Transverse colon (tissue), 4 donors: ENCODE measurements at places on chromosomes 7 and 10. TPM values are rescaled to one million over a fixed set of nuclear protein-coding genes. Genes with fewer than 3 reads are reported as not detected.

NPY gene
- not detected for total RNA-seq

CD36 gene
- 59.2 TPM for total RNA-seq

ADCYAP1R1 gene
- 7.4 TPM for total RNA-seq

CRTAC1 gene
- total RNA-seq, result not detected

DGKI gene
- total RNA-seq, result not detected

PFKP gene
- total RNA-seq, result 64.9 TPM

SUMF2 gene
- 481 TPM for total RNA-seq

TAS2R4 gene
- 1.2 TPM for total RNA-seq

TET1 gene
- 1.5 TPM for total RNA-seq

GNAI1 gene
- 39.7 TPM for total RNA-seq

GRCh38 chr10:131183546-131184045, 127.9 kb downstream of the TCERG1L start:
- DNase-seq, result no peak

GRCh38 chr7:66668677-66669076, 40.0 kb downstream of the KCTD7 start:
- DNase-seq, result no peak

GRCh38 chr10:44725404-44725803, 185.7 kb upstream of the TMEM72 start:
- DNase-seq, result no peak

DNA sequence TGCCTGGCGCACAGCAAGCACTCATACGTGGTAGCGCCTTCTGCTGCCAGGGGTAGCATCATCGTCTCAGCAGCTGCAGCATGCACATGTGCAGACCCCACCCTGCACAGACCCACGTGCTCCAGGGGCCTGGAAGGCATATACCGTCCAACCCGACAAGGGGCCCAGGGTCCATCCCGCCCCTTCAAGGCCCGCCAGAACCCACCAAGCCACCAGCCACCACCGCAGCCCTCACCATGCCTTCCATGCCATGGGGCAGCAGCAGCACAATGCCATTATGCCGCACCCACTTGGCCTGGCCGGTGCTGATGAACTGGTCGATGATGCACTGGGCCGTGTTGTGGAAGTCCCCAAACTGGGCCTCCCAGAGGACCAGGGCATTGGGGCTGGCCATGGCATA, 22.7 kb downstream of the OGDHL start:
- no peak for DNase-seq

DNA sequence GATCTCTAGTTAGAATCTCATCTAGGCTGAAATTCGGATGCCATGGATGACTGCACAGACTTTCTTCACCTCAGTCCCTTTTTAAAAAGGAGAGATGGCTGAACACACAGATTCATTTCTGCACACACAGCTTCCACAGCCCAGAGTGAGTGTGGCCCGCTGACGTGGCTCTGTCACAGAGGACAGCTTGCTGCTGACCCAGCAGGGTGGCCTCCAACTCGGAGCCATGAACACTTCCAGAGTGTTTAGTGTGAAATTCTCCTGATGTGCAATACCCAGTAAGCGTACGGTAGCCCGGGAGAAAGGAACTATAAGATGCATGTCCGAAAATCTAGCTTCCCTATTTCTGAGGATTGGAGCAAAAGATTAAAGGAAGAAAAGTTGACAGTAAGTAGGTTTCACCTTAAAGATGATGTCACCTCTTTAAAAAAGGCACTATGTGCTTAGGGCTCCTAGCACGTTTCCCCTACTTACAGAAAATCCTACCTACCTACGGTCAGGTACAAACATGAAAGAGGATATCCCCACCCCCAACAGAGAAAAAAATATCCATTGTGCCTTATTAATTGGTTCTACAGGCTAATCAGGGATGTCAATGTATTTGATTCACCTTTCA, 162.2 kb downstream of the RAPGEF5 start:
- no peak for DNase-seq

DNA sequence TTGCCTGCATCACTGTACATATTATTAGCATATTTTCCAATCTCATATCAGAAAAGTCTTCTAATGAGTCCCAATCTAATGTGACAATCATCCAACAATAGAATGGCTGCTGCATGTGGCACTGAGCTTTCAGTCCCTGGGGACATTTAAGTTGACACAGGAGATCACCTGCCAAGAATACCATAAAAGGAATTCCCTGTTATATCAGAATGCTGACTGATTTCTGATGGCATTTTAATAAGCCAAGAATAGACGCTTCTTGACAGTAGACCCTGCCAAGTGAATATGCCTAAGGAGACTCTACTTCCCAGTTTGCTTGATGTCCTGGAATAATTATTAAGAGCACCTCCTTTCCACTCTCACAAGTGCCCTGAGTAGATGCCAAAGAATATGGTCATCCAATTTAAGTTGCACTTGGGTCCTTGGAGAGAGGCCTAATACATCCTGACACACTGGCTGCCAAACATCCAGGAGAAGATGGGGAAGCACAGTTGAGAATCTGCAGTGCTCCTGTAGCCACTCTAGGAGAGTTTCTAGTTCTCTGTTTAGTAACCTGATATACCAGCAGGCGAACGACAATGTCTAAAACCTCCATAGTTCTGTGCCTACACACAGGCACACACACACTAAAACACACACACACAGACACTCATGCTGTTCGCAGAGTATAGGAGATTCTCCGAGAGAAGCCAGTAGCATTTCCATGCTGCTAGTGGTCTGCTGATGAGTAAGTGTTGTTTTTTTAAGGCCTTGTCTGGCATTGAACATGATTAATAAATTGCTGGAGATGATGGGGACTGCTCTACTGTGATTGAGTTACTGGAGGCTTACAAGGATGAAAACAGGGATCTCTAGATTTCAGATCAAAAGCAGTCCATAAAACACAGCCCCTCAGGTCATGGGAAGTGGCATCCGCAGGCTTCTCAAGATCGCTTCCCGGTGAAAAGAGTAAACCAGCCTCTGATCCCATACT, 369.6 kb downstream of the KCNMA1 start:
- no peak for DNase-seq

GRCh38 chr10:76382381-76382851, 951.0 kb downstream of the LRMDA start:
- no peak for DNase-seq

DNA sequence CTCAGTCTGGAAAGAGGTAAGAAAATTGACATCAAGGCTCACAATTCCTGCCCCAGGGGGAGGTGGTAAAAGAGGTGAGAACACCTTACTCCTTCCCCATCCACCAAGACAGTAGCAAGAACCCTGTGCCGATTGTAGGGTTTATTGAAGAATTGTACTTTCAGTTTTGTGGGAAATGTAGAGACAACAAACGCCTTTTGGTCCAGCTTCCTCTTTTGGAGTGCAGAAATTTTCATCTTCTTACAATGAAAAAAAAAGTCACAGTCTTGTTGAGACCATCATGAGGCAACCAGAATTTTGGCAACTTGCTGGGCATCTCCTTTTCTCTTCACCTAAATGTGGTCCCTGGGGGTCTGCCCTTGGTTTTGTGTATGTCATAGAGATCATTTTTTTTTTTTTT, 217.7 kb downstream of the TMEM178B start:
- no peak for DNase-seq

DNA sequence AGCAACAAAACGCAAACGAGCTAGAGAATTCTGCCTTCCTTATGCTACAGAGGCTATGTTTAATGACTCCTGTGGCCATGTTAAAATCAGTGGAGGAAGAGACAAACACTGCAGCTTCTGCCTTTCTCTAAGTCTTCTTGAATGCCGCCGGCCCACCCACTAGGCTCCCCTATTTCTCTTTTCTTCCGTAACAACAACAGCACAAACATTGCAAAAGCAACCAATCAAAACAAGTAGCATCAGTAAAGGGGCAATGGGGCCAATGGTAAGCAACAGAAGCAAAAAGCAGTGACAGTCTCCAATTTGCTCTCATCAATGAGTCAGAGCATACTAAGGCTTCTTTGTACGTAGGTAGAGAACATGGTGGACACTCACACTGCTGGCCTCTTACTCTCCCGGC, 26.8 kb downstream of the DNAJC1 start:
- no peak for DNase-seq

DNA sequence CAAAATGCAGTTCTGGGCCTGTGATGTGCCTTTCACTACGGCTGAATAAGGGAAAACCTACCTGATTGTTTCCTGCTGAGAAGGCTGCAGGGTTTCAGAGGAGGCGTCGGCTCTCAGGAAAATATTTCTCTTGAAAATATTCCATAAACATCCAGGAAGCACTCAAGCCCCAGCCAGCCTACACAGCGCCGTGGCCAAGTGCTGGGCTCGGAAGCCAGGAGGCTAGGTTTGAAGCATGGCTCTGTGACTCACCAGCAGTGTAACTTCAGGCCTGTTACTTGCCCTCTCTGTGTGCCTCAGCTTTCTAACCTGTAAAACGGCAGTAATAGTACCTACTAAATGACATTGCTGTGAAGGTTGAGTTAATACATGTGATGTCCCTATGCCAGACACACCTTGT, 399.1 kb downstream of the GATA3 start:
- DNase-seq, result no peak

- DNase-seq, result no peak
These were observed 46.6 kb downstream of the ATXN7L1 start for GRCh38 chr7:105829681-105830322.

DNA sequence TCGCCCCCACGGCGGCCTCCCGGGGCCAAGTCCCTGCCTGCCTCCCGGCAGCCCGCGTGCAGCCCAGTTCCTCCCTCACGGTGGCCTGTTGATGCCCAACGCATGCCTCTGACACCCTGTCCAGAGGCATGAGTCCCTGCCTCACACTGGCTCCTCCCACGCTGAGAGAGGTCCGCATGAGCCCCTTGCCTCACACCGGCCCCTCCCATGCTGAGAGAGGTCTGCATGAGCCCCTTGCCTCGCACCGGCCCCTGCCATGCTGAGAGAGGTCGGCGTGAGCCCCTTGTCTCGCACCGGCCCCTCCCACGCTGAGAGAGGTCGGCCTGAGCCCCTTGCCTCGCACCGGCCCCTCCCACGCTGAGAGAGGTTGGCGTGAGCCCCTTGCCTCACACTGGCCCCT, 59.9 kb downstream of the CCDC201 start:
- DNase-seq, result no peak

- no peak for DNase-seq
These were observed 74.9 kb downstream of the SH3PXD2A start for GRCh38 chr10:103780242-103781149.

- DNase-seq, result peak; percentile 11
These were observed 46.6 kb upstream of the COL1A2 start for GRCh38 chr7:94348142-94348541.

DNA sequence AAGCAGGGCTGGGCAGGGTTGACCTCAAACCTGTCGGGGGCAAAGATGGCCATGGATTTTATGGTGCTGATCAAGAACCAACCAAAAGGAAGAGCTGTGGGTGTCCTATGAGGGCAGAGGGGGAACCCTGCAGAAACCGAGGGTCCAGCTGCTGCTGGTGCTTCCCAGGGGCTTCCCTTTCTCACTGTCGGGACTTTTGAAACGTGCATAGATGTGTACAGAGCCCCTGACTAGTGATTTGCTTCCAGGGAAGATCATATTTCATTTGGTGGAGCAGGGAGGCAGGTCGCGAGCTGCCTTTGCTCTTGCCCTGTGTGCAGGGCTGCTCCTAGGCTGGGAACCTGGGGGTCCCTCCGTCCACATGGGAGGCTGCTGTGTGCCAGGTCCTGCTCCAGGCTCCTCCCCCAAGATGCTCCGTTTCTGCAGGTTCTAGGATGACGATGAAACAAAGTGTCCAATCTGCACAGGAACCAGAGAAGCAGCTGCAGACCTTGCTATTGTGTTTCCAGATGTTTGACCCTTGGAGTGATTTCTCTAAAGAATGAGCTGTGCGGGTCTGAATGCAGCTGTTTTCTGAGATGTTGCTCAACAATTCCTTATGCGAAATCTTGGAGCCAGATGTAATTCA, 9.4 kb upstream of the INPP5A start:
- DNase-seq, result peak; percentile 4
